ENCODE measurements at places on chromosomes 13 and 19.

DNA sequence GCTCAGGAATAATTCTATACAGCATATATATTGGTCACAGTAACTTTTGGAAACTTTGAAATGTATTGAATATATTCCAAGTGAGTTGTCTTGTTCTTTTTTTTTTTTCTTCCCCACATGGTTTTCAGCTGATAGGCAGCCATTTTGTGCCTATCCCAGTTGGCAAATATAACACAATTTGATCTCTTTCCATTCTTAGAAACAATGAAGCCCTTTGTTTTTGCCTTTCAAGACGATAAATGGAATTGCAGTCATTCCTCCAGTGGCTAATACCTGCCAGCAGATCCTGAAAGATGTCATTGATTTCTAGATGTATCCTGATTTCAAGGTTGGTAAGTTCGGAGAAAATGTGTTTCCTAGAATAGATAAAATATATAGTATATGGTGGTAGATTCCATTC is 951.1 kb upstream of the SLC10A2 start:
- DNase-seq = no peak

DNA sequence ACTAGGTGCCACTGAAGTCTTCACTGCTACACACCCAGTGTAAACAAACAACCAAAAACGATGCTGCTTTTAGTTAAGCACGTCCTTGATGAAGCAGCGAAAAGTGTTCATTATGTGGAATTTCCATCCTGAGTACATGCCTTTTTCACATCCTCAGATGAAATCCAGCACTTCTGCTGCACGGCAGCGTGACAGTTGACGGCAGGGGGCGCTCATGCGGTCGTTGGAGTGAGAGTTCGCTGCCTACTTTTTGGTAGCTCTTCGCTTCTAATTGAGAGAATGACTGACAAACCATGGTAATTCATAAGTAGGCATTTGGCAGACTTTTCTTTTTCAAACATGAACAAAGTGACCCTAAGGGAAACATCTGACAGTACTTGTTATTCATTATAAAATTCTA is 1124.9 kb downstream of the EFNB2 start:
- no peak for DNase-seq

- no peak for DNase-seq
Observed at GRCh38 chr19:16190198-16190597, 5.0 kb downstream of the FAM32A start.

- DNase-seq = no peak
Observed at GRCh38 chr13:95388420-95389079, 87.3 kb upstream of the ABCC4 start.

- no peak for DNase-seq
Observed at GRCh38 chr13:33286128-33286527, 573 bp upstream of the STARD13 start.

DNA sequence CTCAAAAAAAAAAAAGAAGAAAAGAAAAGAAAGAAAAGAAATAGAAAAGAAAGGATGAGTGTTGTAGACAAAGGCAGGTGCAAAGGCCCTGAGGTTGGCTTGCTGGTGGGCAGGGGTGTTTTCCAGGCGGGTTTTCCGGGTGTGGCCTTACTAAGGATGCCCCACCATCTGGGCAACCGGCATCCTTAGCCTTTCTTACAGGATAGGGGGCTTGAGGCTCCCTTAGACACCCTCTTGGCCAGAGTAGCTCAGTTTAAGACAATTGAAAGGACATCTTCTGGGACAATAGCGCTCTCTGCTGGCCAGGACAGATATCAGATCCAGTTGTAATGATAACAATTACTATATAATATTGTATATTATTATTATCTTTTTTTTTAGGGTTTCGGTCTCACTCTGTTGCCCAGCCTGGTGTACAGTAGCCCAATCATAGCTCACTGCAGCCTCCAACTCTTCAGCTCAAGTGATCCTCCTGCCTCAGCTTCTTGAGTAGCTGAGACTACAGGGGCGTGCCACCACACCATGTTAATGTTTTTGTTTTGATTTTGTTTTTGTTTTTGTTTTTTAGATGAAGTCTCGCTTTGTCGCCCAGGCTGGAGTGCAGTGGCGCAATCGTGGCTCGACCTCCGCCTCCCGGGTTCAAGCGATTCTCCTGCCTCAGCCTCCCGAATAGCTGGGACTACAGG is 1.4 kb upstream of the QTRT1 start:
- no peak for DNase-seq

- DNase-seq = no peak
Observed at GRCh38 chr13:113862191-113862930, 1.5 kb downstream of the GAS6 start.

DNA sequence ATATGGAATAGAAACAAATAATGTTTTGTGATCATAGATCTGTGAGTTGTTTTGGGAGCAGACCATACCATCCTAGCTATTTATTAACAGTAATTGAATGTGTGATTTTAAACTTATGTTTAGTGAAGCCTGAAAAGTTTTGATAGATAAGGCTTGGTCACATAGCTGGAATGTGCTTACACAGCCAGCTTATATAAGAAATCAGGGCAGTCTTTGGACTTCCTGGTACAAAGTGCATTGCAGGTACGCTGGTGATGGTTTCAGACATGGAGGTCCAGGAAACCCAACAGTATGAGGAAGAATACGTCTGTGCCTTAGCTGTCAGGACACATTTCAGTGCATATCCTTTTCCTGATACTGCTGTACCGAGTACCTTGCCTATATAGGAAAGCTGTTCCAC is 2316.2 kb upstream of the PCDH20 start:
- DNase-seq = no peak

DNA sequence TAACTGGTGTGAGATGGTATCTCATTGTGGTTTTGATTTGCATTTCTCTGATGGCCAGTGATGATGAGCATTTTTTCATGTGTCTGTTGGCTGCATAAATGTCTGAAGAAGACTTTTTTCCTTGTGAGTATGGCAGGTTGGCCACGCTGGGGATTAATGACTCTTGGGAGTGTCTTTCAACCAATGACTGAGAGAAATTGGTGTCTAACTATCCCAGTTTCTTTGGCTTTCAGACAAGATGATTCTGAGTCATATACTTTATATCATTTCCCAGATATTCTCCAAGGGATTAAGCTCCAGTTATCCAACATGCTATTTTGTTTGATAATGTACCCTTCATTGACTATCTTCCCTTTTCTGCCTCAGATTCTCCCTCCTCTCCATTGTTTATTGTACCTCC is 35.5 kb upstream of the CSNK1A1L start:
- DNase-seq = no peak

- DNase-seq = no peak
Observed at GRCh38 chr19:7832781-7833180, 2.8 kb downstream of the EVI5L start.

DNA sequence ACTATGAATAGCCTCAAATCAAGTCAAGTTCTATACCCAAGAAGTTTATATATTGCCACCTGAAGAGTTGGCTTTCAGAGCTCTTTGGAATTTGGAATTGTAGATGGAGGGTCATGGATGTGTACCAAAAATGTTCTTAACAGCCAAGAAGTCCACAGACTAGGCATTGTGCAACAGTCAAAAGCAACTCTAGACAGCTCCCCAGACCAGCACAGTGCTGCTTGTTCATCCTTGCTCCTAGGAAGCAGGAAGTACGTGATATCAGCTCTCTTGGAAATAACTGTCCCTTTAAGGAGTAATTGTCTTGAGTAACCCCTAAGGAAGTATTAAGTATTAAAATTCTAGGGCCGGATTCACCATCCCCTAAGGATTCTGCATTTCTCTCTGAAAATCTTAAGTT is 30.7 kb upstream of the IL17D start:
- DNase-seq = no peak

DNA sequence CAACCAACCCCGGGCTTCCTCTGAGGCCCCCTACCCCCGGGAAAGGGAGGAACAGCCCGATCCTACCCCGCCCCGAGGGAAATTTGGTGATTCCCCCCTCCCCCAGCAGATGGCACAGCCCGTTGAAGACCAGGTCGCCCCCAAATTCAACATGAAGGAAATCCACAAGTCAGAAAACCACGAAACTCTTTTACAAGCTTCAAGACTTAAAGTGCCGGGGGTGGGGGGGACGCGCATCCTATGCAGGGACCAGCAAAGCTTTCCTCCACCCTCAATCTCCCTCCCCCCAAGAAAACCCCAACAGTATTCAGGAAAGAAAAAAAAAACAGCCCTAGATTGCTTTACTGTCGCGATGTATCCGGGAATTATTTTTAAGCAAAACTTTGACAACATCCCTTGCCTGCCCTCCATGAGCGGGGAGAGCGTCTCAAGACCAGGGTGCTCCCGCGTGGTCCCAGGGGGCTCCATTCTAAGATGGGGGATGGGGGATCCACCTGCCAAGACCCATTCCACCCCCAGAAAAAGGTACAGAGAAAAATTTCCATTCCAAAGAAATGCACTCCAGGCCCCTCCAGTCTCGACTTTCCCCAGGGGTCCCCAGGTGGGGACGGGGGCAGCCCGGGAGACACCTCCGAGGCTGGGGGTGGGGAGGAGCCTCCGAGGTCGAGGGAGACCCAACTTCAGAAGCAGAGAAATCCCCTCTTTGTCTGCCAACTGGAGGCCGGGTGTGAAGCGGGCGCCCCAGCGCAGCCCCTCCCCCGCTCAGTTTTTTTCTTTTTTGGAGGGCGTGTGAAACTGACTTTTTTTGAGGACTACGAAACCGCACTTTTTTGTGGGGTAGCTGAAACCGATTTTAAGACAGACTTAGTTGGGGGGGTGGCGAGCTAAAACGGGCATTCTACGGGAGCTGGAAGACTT is 1.5 kb downstream of the TCF3 start:
- DNase-seq = no peak

- DNase-seq = no peak
Observed at GRCh38 chr19:7216373-7216902, 77.8 kb downstream of the INSR start.

- no peak for DNase-seq
Observed at GRCh38 chr13:66424422-66424821, 805.7 kb downstream of the PCDH9 start.

- no peak for DNase-seq
Observed at GRCh38 chr13:94667190-94667589, 45.2 kb downstream of the SOX21 start.

GRCh38 chr13:47251771-47252170 is 354.9 kb upstream of the HTR2A start:
- DNase-seq = no peak

GRCh38 chr19:35223862-35224505 is 4.6 kb downstream of the FAM187B start:
- no peak for DNase-seq

DNA sequence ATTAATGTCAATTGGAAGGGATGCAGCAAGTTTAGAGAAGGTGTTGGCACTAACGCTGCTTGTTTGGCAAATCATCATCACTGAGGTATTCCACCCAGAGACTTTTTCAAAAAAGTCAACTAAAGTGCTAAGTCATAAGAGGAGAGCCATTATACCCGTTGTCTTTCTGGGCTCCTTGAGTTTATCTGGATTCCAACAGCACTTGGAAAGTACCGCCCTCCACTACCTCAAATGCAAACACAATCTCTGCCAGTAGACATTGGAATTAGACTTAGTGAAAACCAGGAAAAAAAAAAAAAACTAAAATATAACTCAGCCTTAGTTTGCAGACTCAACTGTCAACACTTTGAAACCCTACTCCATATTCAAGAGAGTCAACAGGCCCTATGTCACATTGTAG is 266.0 kb downstream of the ITGBL1 start:
- DNase-seq = no peak

- DNase-seq = no peak
Observed at GRCh38 chr19:58466089-58466759, 656 bp upstream of the ZNF324 start.

DNA sequence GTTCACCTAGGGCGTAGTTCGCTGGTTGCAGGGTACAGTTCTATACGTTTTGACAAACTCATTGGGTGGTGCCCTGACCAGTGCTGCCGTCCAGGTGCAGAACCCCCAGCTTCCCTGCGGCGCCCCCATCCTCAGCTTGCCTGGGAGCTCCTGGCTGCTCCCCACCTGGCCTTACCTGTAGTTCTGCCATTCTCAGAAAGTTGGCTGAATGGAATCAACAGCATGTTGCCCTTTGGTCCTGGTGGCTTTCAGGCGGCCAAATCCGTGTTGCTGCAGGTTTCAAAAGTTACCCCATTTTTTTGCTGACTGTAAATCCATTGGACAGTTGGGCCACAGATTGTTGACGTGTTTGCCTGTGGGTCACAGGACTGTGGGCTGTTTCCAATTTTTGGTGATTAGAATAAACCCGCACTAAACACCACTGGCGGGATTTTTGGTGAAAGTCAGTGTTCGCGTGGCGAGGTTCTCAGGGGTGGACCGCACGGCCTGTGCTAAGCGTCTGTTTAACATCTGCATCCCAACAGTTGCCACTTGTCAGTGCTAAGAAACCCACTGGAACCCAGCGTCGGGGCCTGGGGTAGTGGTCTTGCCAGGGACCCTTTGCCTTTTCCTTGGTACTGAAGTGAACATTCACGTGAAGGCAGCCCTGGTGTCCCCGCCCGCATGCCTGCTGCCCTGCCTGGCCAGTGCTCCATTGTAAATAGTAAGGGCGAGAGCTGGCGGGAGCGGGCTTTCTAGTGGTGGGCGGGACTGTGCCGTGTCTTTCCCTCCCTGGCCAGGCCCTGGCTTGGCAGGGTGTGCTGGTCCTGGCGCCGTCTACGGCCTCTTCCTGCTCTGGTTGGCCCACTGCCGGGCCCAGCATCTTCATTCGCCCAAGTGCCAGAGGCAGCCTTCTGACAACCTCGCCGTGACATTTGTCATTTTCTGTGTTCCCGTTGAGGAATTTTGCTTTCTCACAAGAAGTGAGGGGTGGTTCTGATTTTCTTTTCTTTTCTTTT is 3.3 kb downstream of the DOT1L start:
- no peak for DNase-seq

- no peak for DNase-seq
Observed at GRCh38 chr13:38440666-38441065, 91.0 kb downstream of the UFM1 start.

GRCh38 chr13:97743938-97744337 is 209.5 kb upstream of the IPO5 start:
- DNase-seq = no peak

Measured in esophagus squamous epithelium (tissue), 5 donors.